NCI-H1417 (cell line): ENCODE measurements at places on chromosomes 1 and 21.

GRCh38 chr1:117571496-117571895 lies 34.4 kb upstream of the TENT5C start:
- no peak for DNase-seq

DNA sequence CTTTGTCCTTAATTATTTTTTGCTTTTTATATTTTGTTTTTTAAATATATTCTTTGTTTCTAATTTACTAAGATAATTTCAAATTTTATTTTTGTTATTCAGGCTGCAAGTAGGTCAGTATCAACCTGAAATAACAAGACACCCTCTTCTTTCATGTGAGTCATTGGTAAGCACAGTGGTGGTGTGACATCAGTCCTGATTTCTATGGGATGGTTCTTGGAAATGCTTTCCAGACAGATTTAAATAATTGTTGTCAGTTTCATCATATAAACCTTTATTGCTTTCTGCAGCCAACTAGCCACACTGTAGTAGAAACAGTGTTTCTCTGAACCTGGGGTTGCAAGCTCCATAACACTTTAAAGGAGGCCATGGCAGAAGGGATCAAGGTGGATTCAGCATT lies 157.5 kb upstream of the C21orf91 start:
- DNase-seq = no peak

DNA sequence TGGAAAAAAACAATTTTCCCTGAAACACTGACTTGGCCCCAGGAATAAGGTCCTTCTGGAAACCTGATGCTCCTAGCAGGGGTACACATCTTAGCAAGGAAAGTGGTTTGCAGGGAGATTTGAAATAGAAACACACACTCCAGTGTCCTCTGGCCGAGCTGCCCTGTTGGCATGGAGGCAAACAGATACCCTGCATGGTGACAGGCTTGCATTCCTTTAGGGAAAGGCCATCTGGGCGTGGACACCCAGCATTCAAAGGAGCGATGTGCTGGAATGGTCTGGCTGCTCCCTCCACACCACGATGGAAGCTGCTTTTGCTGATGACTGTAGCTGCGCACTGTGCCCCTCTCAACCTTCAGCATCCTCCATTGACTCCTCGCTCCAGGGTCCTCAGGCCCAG lies 41.5 kb upstream of the BCAR3 start:
- no peak for DNase-seq

GRCh38 chr1:171434717-171435346 lies 50.5 kb upstream of the PRRC2C start:
- DNase-seq = no peak

DNA sequence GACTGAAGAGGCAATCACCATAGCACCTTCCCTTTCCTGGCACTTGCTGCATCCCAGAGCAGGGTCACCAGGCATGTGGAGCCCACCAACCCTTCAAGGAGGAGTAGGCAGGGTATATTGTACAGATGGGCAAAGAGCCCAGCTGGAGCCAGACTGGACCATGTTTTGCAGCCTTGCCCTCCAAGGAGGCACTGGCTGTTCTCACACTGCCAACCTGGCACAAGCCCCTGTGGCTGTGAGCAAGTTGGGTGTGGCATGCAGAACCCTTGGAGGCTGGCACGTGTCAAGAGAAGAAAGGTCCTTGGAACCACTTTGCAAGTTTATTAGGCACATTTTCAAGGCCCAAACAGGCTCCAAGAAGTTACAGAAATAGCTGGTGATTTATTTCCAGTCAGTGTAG lies 146.4 kb downstream of the FOXD2 start:
- no peak for DNase-seq

DNA sequence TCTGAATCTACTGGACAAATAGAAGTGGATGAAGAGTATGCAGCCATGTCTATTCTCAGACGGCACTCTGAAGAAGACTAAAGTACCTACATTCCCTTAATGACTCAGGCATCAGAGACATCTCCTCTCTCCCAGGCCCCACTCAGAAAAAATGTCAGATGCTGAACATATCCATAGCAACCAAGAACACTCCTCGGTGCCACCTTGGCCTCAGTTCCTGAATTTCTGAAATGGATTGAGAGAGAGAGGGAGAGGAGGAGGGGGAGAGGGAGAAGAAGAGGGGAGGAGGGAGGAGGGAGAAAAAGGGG lies 16.0 kb upstream of the OVAAL start:
- no peak for DNase-seq

- DNase-seq = no peak
Observed at GRCh38 chr1:232939748-232940147, 10.7 kb upstream of the NTPCR start.

DNA sequence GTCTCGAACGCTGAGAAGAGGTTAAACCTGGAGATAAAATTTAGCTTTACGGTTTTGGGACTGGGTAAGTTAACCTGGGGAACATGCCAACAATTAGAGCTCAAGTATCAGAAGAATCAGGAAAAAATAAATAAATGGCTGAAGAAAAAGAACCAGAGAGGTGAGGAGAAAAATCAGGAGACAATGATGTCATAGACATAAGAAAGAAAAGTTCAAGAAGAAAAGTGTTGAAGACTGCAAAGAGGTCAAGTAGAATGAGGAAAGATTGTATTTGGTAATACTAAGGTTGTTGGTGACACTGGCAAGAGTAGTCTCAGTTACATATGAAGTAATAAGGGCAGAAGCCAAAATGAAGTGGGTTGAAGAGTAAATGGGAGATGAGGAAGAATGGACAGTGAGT lies 26.0 kb downstream of the CDKN2C start:
- no peak for DNase-seq
